Activated CD8-positive, alpha-beta T cell treated with anti-CD3 and anti-CD28 coated beads, Interleukin-2, amount 10 ng/mL, durations not matched to agents 7 days and 5 days (primary cell): ENCODE measurements at places on chromosomes 6 and 20. TPM values are rescaled to one million over a fixed set of nuclear protein-coding genes. Genes with fewer than 3 reads are reported as not detected.

GRCh38 chr20:1562622-1563021 lies 5.1 kb upstream of the SIRPD start:
- DNase-seq = no peak

DNA sequence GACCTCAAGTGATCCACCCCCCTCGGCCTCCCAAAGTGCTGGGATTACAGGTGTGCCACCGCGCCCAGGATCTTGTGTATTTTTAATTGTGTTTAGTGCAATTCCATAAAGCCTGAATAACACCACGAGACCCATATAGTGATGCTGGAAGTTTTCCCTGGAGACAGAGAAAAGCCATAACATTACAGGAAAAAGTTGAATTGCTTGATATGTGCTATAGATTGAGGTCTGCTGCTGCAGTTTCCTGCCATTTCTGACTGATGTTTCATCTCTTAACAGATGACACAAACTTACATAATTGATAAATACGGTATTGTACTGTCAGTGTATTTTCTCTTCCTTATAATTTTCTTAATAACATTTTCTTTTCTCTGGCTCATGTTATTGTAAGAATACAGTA lies 7.3 kb upstream of the UBD start:
- no peak for DNase-seq

DNA sequence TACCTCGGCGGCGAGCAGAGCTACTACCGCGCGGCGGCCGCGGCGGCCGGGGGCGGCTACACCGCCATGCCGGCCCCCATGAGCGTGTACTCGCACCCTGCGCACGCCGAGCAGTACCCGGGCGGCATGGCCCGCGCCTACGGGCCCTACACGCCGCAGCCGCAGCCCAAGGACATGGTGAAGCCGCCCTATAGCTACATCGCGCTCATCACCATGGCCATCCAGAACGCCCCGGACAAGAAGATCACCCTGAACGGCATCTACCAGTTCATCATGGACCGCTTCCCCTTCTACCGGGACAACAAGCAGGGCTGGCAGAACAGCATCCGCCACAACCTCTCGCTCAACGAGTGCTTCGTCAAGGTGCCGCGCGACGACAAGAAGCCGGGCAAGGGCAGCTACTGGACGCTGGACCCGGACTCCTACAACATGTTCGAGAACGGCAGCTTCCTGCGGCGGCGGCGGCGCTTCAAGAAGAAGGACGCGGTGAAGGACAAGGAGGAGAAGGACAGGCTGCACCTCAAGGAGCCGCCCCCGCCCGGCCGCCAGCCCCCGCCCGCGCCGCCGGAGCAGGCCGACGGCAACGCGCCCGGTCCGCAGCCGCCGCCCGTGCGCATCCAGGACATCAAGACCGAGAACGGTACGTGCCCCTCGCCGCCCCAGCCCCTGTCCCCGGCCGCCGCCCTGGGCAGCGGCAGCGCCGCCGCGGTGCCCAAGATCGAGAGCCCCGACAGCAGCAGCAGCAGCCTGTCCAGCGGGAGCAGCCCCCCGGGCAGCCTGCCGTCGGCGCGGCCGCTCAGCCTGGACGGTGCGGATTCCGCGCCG lies 994 bp downstream of the FOXC1 start:
- DNase-seq = peak; percentile 38

- no peak for DNase-seq
These were observed 10.6 kb upstream of the SAMD3 start for GRCh38 chr6:130233330-130233729.

DNA sequence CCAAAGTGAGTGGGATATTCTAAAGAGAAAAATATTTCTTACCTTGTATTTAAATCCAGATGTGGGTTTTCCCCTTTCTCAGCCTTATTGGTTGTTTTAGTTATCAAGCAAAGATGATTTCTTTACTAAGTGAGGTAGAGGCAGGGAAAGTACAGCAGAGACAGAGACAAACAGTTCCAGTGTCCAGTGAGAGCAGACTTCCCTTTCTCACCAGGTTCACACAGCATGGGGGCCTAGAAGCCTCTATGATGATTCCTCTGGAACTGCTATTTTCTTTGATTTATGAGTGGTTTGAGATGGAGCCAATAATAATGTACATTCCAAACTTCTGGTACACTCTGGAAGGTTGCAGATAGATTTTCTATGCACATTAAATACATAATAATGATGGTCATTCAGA lies 234.0 kb upstream of the MARCKS start:
- no peak for DNase-seq

- DNase-seq = no peak
These were observed 23.5 kb downstream of the UCKL1 start for GRCh38 chr20:63932606-63933160.

GRCh38 chr6:56736804-56737203 lies 94.1 kb upstream of the DST start:
- DNase-seq = no peak

- no peak for DNase-seq
These were observed 258.8 kb downstream of the ARHGAP18 start for GRCh38 chr6:129451187-129451586.

DNA sequence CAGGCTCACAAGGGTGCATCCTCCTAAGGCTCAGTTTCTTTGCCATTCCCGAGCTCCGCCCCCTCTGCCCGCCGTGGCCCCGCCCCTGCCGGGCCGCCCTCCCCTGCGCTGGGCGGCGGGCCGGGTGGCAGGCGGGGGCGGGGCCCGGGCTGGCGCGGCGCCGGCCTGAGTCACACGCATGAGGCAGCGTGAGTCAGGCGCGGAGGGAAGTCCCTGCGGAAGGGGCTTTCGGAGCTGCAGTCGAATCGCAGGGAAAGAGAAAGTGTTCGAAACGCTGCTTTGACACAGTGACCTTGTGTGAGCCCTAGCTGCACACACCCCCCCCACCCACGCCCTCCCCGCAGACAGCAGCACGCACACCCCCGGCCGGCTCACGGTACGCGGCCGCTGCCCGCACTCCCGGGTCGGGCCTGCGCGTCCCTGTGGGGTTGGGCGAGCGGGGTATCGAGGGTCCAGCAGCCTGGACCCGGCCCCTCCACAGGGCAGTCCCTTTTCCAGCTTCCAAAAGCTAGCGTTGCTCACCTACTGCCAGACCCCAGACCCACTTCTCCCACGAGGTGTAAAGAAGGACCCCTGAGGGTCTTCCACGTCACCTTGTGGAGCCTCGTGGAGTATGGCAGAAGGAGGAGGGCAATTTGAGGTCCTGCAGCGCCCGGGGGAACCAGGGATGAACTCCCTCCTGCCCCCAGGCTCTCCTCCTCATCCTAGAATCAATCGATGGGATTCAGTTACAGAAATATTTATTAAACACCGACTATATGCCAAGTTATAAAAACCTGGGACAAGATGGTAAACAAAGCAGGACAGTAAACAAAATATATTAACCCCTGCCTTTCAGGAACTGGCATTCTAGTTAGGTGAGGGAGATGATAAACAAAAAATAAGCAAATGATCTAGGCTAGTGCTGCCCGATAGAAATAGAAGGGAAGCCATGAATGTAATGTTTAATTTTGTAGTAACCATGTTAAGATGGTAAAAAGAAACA lies 12.4 kb upstream of the HMGA1 start:
- peak; percentile 94 for DNase-seq

BIRC7 gene
- 0.74 TPM for total RNA-seq

CALHM6 gene
- total RNA-seq = 20.6 TPM

PRDM13 gene
- not detected for total RNA-seq

SLC26A8 gene
- not detected for total RNA-seq

PAX1 gene
- total RNA-seq = not detected

TCP11 gene
- not detected for total RNA-seq
